ENCODE measurements at places on chromosomes 2 and 18. TPM values are rescaled to one million over a fixed set of nuclear protein-coding genes. Genes with fewer than 3 reads are reported as not detected.

ARL5A gene
- total RNA-seq = 47.5 TPM

SEPTIN10 gene
- total RNA-seq = 100.0 TPM

AMER3 gene
- not detected for total RNA-seq

SOWAHC gene
- total RNA-seq = 23.4 TPM

DNA sequence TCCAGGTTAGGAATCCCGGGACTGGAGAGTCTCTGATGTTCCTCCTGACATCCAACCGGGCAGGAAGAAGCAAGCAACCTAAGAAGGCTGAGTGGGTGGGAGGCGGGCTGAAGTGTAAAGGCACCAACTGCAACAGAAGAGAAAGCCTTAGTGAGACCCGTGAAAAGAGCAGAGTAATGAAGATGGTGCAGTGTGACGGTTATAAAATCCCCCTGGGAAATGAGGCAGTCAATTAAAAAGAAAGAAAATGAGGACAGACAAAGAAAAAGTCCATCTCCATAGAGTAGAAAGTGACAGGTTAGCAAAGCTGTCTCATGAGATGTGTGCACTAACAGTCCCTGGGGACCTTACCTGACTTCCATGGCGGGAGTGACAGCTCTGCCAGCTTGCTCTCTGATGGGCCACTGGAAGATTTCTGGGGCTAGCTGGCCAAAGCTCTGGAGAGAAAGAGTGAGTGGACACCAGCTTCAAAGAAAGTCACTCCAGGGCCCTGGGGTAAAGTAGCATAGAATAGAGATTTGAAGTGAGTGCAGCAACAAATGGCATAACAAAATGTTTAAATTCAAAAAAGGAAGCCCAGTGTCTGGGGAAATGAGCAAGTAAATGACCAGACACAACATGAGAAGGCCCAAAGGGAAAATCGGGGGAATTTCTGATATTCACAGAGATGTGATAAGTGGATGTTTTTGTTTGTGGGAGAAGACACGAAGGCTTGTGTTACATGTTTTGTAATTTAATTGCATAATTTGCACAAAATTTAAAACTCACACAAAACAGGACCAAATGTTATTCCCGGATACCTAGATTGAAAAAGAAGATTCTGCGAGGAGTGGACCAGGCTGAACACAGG lies 44.1 kb upstream of the IGFBP2 start:
- DNase-seq = no peak

DNA sequence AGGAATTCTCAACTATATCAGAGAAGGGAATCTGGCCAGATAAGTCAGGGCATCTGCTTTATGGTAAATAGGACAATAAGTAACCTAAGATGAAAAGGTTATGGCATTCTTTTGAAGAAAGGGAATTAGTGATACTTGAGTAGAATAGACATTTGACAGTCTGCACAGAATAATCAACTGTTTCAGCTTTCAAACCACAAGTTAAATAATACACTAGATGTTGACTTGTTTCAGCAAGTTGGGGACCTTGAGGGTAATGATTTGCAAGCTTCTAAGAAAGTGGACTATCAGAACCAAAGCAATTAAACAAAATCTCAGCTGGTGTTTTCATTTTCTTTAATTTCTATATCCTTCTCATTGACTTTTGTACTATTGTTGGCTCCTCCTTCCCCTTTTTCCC lies 54.5 kb downstream of the SLC39A10 start:
- DNase-seq = no peak

DNA sequence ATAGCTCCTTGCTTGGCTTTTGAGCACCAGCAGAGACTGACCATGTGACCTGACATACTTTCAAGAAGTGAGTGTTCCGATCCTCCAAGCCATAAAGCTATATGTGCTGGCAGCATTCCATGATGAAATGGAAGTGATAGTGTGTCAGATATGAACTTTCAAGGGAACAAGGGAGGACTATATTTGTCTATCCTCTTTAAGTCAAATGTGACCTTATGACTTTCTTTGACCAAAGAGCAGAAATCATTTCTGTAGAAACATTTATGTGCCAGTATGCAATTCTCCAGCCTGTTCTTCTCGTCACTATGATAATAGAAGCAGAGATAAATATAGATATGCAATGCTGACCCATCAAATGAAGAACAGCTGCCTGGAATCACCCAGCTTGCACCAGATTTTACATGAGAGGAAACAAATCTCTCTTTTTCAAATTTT lies 14.4 kb downstream of the HYCC2 start:
- no peak for DNase-seq

GRCh38 chr18:43965691-43966090 lies 688.4 kb upstream of the SYT4 start:
- DNase-seq = no peak

All from Panc1 (cell line).